Activated T-cell treated with anti-CD3 and anti-CD28 coated beads, Interleukin-2, amount 50 U/mL, for 24 hours (primary cell): ENCODE measurements at places on chromosomes 5 and 9.

GRCh38 chr5:31421806-31422586, 109.9 kb downstream of the DROSHA start:
- H3K27ac ChIP-seq = no peak overlapping the region
- H3K4me3 ChIP-seq = no peak overlapping the region
- no peaks in the 10 kb centered on the region for H3K27me3 ChIP-seq
- no peak for DNase-seq

GRCh38 chr5:1517838-1518237, 5.9 kb downstream of the LPCAT1 start:
- H3K36me3 ChIP-seq = peaks cover 75% of the 10 kb centered on the region
- no peak overlapping the region for H3K27ac ChIP-seq
- H3K4me1 ChIP-seq = peaks cover 43% of the 10 kb centered on the region

- no peak for DNase-seq
- H3K36me3 ChIP-seq = no peaks in the 10 kb centered on the region
- no peak overlapping the region for H3K27ac ChIP-seq
- no peak overlapping the region for H3K4me3 ChIP-seq
- H3K4me1 ChIP-seq = no peaks in the 10 kb centered on the region
These were observed 327.2 kb downstream of the DEPDC1B start for GRCh38 chr5:60372786-60373185.

- H3K27me3 ChIP-seq = no peaks in the 10 kb centered on the region
- peak overlapping the region; percentile 76 for H3K27ac ChIP-seq
- no peak overlapping the region for H3K4me3 ChIP-seq
These were observed 63.4 kb downstream of the PSMB7 start for GRCh38 chr9:124351672-124352468.

DNA sequence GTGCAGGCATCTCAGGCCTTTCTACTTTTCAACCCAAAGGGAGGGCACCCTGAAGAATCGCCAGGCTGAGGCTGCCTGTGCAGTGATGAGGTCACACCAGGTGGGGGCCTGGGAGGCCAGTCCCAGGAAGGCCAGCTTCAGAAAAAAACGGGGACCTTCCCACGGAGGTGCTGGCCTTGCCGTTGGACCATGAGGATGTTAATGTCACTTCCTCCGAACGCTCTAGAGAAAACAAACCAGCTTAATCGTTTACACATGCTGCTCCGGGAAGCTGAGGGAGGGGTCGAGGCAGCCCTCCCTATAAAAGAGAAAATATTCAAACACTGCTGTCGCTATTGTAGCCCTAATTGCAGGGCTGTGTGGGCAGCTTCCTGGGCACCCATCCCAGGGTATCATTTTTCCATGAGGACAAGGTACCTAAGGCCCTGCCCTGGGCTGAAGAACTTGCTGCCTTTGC, 27.0 kb downstream of the PTGES start:
- H3K27ac ChIP-seq = no peak overlapping the region
- H3K27me3 ChIP-seq = peaks cover 10% of the 10 kb centered on the region
- H3K36me3 ChIP-seq = no peaks in the 10 kb centered on the region

GRCh38 chr5:158810615-158811014, 289.1 kb downstream of the EBF1 start:
- H3K27ac ChIP-seq = no peak overlapping the region
- no peak for DNase-seq
- H3K27me3 ChIP-seq = peaks cover 2% of the 10 kb centered on the region
- H3K4me1 ChIP-seq = peaks cover 37% of the 10 kb centered on the region
- H3K36me3 ChIP-seq = no peaks in the 10 kb centered on the region

DNA sequence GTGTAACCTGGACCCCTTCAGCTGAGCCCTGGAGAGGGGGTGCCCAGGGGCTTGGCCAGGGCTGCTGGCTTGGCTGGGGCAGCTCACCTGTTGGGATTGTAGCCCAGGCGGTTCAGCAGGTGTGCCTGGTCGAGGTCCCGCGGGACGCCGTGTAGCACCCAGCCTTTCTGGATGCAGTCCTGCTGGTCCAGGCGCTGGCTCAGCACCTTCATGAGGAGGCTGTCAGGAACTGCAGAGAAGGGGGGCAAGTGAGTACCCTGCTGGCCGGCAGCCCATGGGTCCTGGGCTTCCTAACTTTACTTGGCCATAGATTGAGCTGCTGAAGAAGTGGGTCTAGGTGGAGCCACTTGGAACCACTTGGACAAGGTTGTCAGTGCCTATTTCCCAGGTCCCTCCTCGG, 85.5 kb downstream of the AK8 start:
- H3K27ac ChIP-seq = no peak overlapping the region
- DNase-seq = no peak
- H3K27me3 ChIP-seq = peaks cover 36% of the 10 kb centered on the region
- no peaks in the 10 kb centered on the region for H3K36me3 ChIP-seq

DNA sequence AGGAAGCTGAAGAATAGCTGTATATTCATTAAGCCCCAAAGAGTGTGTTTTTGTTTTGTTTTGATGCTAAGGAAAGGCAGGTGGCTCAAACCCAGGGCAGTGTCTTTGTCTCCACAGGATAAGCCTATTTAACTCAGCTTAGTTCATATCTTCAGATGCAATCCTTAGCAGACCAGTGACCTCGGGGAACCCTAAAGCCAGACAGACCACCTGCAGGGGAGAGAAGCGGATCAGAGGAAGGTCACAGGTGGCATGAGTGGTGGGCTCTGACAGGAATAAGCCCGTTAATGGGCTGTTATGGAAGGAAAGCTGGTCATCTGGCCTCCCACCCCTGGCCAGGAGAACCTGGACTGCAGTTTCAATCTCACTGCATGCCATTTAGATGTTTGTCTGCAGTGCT, 30.8 kb downstream of the TAS2R1 start:
- no peaks in the 10 kb centered on the region for H3K36me3 ChIP-seq
- no peaks in the 10 kb centered on the region for H3K4me1 ChIP-seq
- no peaks in the 10 kb centered on the region for H3K27me3 ChIP-seq
- H3K4me3 ChIP-seq = no peak overlapping the region

DNA sequence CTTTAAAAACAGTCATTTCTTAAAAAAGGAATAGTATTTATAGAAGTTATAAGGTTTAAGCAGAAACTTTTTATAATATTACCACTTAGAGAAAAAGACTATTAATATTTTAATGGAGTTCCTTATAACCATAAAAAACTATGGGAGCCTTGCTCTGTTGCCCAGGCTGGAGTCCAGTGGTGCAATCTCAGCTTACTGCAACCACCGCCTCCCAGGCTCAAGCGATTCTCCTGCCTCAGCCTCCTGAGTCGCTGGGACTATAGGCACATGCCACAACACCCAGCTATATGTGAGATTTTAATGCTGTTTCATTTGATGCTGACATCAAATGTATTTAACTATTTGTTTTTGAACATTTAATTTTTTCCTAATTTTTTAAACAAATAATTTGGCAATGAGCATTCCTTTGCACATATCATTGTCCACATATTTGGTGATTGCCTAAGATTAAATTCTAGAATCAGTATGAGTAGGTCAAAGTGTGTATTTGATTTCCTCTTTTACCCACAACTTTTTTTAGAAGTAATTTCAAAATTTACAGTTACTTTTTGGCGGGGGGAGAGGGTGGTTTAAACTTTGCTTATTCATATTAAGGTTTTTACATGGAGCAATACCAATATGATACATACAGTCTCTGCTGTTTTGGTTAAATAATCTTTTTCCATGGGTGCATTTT, 235.5 kb downstream of the ARHGEF28 start:
- no peaks in the 10 kb centered on the region for H3K4me1 ChIP-seq
- no peak for DNase-seq
- H3K27ac ChIP-seq = no peak overlapping the region
- H3K4me3 ChIP-seq = no peak overlapping the region

DNA sequence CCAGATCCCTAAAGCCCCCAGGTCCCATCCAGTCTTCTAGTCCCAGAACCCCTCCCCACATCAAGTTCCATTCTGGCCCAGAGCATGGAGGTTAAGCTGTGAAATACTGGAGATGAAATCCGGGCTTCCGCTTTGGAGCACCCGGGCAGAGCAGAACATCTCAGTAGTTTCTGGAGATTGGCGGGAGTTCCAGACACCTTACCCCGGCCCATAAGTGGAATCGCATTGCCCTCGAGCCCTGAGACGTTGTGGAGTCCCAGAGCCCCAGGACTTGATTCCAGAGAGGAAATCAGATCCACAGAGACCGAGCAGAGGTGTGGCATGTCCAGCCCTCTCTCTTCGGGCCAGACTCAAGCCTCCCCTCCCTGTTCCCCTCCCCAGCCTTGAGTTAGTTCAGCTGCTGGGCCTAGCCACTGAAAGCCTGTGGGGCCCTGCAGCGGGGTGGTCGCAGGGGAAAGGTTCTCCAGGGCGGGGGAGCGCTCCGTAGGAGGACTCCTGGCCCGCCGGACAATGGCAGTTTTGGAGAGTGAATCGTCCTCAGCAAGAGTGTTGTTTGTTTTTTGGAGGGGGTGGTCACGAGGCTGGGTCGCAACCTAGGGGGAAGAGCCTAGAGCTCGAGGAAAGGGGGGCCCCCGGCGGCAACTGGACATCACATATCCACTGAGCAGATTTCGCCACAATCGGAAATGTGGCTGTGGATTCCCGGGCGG, 1.0 kb upstream of the PAX5 start:
- H3K4me1 ChIP-seq = peaks cover 46% of the 10 kb centered on the region
- no peak overlapping the region for H3K27ac ChIP-seq
- no peaks in the 10 kb centered on the region for H3K36me3 ChIP-seq
- DNase-seq = no peak

DNA sequence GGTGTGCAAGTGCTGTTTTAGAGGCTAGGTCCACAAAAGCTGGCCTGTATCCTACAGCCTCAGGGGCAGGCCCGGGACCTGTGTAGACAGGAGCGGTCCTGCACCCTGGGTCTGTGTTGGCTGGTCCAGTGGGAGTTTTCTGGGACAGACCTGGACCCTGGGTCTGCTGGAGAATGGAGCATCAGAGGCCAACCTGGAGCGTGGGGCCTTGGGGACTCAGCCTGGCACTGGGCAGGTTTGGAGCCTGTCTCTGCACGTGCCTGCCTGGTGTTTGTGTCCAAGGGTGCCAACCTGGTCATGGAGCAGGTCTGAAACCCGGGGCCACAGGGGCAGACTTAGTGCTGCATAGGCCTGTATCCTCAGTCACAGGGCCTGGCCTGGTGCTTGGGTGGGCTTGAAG, 45.8 kb downstream of the SRFBP1 start:
- no peak for DNase-seq
- no peak overlapping the region for H3K27ac ChIP-seq
- peaks cover 46% of the 10 kb centered on the region for H3K36me3 ChIP-seq
- H3K4me3 ChIP-seq = no peak overlapping the region
- peaks cover 52% of the 10 kb centered on the region for H3K4me1 ChIP-seq
- H3K27me3 ChIP-seq = no peaks in the 10 kb centered on the region

- H3K36me3 ChIP-seq = no peaks in the 10 kb centered on the region
- H3K27me3 ChIP-seq = peaks cover 23% of the 10 kb centered on the region
- no peak overlapping the region for H3K4me3 ChIP-seq
- H3K4me1 ChIP-seq = no peaks in the 10 kb centered on the region
- H3K27ac ChIP-seq = no peak overlapping the region
- no peak for DNase-seq
These were observed 273.4 kb downstream of the SLIT3 start for GRCh38 chr5:169027501-169028061.

DNA sequence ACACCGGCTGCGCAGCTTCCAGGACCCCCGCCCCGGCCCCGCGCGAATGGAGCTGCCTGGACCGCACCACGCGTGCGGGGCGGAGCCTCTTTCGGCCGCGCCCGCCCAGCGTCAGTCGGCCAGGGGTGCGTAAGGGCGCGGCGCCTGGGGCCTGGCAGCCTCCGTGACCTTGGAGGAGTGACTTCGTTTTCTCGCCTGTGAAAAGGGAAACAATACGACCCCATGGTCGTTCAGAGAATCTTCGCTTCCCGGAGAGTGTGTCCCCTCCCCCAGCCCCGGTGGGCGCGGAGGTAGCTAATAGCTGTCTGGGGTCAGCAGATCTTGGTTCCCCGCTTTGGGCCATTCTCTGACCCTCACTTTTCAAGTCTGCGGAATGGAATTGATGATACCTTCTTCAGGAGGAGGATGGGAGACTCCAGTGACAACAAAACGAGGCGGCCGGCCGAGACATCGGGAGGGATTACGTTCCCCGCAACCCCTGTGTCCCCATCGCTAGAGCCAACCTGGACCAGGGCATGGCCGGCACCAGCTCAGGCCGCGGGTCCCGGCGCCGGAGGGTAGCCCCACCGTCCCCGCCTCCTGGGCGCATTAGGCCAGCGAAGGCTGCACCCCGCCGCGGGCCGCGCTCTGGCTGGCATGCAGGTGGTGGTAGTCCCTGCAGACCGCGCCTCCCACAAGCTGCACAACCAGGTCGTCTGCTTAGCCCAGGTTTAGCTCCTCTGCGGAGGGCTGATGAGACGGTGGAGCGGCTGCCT, 5.5 kb upstream of the CDHR2 start:
- peak; percentile 86 for DNase-seq
- H3K27me3 ChIP-seq = no peaks in the 10 kb centered on the region
- peaks cover 72% of the 10 kb centered on the region for H3K4me1 ChIP-seq

- H3K27ac ChIP-seq = no peak overlapping the region
- H3K36me3 ChIP-seq = no peaks in the 10 kb centered on the region
- DNase-seq = no peak
- H3K4me1 ChIP-seq = no peaks in the 10 kb centered on the region
These were observed 30.1 kb downstream of the MAMDC2 start for GRCh38 chr9:70073756-70074155.

- H3K27ac ChIP-seq = no peak overlapping the region
- H3K36me3 ChIP-seq = no peaks in the 10 kb centered on the region
- H3K27me3 ChIP-seq = no peaks in the 10 kb centered on the region
- H3K4me1 ChIP-seq = no peaks in the 10 kb centered on the region
These were observed 210.2 kb upstream of the ISL1 start for GRCh38 chr5:51172903-51173626.

- no peak overlapping the region for H3K4me3 ChIP-seq
- H3K4me1 ChIP-seq = no peaks in the 10 kb centered on the region
- H3K27me3 ChIP-seq = peaks cover 6% of the 10 kb centered on the region
- H3K27ac ChIP-seq = no peak overlapping the region
- DNase-seq = no peak
These were observed 299.9 kb upstream of the RFX3 start for GRCh38 chr9:3825721-3826120.

- peaks cover 48% of the 10 kb centered on the region for H3K27me3 ChIP-seq
- no peak overlapping the region for H3K27ac ChIP-seq
- H3K4me1 ChIP-seq = peaks cover 9% of the 10 kb centered on the region
- peak; percentile 40 for DNase-seq
These were observed 148.3 kb downstream of the GAPVD1 start for GRCh38 chr9:125409637-125410521.

DNA sequence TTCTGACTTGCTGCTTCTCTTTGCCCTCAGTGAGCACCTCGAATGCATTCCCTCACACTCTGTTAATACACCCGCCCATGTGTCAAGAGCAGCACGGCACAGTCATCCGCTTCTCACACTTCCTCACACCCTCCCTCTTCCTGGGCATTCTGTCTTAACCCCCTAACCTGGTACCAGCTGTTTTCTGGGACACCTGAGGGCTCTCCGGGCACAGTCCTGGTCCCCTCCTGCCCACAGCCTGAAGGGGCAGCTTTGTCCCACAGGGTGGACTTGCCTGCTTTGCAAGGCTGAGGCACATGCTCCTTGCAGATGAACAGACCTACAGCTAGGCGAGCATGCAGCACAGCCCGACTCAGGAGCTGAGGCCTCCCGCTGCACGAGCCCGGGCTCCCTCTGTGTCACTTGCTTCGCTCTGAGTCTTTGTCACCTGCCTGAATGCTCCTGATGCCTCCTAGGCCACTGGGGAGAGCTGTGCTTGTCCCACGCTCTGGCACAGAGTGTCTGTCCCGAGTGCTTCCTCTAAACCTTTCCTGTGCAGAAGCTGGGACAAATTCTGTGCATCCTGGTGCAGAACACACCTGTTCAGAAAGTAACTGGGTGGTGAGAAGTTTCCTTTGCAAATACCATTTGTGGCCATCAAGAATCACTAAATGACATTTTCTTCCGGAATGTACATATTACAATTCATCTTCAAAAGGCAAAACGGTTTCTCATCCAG, 47.8 kb downstream of the AHRR start:
- peaks cover 51% of the 10 kb centered on the region for H3K4me1 ChIP-seq
- DNase-seq = peak; percentile 58
- no peak overlapping the region for H3K4me3 ChIP-seq
- no peaks in the 10 kb centered on the region for H3K27me3 ChIP-seq
- H3K27ac ChIP-seq = peak overlapping the region; percentile 60
